Jurkat, Clone E6-1 (cell line): ENCODE measurements at places on chromosomes 13 and 19.

DNA sequence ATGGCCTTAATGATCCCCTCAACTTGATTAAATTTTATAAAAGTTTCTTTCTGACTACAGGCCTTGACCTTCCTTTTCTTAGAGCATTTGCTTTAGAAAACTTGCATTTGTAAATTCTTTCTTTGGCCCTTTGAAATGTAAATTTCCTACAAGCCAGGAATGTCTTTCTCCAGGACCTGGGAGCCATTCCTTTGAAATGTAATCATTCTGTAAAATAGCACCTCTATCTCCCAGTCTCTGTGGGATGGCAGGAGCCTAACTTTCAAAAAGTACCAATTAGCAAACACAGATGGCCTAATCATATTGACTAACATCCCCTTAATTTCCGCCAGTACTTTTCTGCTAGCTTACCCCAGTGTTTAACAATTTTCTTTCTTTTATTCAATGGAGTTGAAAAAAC, 1394.2 kb upstream of the ATXN8OS start:
- no peak for DNase-seq

DNA sequence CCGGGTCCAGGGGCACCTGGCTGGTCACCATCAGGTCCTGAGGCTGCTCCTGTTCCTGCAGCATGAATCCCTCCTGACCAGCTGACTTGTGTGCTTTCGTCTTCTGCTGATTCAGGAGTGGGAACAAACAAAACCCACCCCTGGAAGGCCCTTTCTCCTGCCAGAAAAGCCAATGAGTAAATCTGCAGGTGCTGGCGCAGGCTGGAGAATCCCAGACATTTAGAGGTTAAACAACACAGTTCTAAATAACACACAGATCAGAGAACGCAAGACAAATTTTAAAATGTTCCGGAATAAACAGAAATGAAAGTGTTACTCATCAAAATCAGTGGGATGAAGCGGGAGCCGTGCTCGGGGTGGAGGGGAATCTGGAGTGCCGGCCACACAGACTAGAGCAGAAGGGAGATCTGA, 60.6 kb upstream of the C13orf46 start:
- DNase-seq = no peak

DNA sequence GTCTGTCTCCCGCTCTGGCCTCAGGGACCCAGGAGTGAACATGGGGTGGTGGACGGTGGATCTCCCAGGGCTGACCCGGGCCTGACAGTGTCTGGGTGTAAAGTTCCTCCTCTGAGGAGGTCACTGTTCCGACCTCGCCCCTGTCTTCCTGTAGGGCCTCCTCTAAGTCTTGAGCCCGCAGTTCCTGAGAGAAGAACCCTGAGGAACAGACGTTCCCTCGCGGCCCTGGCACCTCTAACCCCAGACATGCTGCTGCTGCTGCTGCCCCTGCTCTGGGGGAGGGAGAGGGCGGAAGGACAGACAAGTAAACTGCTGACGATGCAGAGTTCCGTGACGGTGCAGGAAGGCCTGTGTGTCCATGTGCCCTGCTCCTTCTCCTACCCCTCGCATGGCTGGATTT, at the start of gene SIGLEC9:
Gene SIGLEC9, plus strand, starts transcription at position 178 of the 400 bp plus-strand sequence. Its CDS starts 69 bp downstream, at position 247.
- DNase-seq = no peak

- no peak for DNase-seq
Measured at GRCh38 chr19:31266731-31267130, 82.5 kb downstream of the TSHZ3 start.

DNA sequence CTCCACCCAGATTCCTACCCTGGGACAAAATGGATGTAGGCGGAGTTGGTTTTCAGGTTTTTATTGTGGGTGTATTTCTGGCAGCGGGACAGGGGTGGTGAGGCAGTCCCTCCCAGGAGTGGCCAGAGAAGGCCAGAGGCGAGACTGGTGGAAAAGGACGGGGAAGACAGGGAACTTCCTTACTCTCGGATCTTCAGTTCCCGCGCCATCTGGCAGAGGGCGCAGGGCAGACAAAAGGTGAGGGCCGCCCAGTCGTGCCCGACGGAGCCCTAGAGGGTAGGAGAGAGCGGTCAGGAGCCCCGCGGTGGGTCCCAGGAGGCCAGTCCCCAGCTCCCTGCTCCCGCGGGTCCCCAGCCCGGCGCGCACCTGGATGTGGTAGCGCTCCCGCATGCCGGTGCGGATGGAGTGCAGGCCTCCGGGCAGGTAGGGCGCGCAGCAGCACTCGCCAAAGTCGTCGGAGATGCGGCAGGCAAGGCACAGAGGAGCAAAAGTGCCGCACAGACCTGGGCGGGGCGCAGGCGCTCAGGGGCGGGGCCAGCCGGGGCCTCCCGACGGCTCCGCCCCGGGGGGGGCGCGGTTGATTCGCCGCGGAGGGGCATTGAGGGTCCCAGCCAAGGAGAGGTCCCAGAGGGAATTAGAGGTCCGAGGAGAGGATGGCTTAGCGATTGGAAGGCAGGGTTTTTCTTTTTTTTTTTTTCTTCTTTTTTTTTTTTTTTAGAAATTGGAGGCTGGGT, 3.0 kb downstream of the CNFN start:
- DNase-seq = peak; percentile 28

- no peak for DNase-seq
Measured at GRCh38 chr19:16205205-16206045, 7.7 kb downstream of the AP1M1 start.

- DNase-seq = no peak
Measured at GRCh38 chr19:46378268-46378667, 31.4 kb downstream of the PPP5C start.

- DNase-seq = peak; percentile 28
Measured at GRCh38 chr19:55082020-55082851, 6.6 kb downstream of the EPS8L1 start.

- no peak for DNase-seq
Measured at GRCh38 chr13:76267216-76267615, 619.0 kb downstream of the KCTD12 start.

DNA sequence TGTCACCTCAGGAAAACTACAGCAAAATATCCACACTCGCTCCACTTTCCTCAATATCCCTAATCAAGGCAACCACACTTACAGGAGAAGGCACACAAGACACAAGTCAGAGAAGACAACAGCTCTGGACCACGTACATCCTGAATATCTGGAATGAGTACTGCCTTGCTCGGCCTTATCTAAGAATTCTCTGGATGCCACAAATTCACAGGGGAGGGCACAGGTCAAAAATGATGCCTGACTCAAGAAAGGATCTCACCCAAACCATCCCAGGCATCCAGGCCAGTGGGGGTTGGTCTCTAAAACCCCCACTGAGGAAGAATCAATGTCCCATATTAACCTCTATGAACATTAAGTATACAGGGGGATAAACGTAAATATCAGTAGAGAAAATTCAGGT, 29.9 kb downstream of the ATP7B start:
- no peak for DNase-seq

DNA sequence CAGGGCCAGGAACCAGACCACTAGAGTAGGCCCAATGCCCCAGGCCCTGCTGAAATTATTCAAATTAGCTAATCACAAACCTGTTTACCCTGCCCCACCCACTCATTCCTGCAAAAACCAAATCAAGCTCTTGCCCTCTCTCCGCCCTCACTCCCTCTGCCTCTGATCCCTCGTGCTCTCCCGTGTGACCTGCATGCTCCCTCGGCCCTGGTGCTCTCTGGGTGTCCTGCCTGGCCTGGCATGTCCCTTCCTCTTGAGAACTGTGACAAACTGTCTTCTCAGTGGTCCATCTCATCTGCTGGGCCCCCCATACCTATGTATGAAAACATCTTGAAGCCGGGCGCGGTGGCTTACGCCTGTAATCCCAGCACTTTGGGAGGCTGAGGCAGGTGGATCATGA, 12.2 kb upstream of the TTYH1 start:
- no peak for DNase-seq

DNA sequence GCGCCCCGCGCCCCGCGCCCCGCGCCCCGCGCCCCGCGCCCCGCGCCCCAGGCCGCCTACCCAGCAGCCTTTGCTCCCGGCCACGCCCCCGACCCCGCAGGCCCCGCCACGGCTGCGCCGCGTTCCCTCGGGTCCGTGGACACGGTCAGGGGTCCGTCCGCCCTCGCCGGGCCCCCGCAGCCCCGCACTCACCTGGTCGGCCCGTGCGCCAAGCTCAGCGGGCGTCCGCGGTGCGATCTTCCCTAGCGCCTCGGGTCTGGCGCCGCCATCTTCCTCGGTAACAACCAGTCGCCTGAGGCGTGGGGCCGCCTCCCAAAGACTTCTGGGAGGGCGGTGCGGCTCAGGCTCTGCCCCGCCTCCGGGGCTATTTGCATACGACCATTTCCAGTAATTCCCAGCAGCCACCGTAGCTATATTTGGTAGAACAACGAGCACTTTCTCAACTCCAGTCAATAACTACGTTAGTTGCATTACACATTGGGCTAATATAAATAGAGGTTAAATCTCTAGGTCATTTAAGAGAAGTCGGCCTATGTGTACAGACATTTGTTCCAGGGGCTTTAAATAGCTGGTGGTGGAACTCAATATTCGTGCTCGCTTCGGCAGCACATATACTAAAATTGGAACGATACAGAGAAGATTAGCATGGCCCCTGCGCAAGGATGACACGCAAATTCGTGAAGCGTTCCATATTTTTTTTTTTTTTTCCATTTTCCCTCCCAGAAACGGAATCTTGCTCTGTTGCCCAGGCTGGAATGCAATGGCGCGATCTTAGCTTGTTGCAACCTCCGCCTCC, at the start of the genes MED16 and RNU6-9:
Gene MED16, minus strand, starts transcription at position 294 of the 796 bp plus-strand sequence. CDS start 2,056 bp downstream, outside the sequence.
Gene RNU6-9, plus strand, starts transcription at position 591 of the 796 bp plus-strand sequence.
- peak; percentile 90 for DNase-seq

DNA sequence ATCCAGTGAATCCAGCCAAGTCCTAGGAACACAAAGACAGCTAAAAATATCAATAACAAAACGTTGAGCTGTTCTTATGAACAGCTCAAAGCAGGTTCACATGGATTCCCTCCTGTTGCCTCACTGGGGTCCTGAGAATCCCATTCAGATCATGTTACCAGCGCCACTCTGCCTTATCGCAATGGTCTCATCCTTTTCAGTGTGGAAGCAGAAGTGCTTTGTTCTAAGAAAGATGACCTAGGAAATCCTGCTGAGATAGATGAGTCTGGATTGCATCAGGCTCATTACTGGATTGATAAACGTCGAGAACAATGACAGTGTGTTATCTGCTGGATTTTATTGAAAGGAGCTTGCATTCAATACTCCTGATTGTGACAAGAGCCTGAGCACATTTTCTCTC, 87.0 kb downstream of the SLAIN1 start:
- no peak for DNase-seq
